ENCODE measurements at places on chromosomes 3 and 15.
A peak's percentile ranks its signal among the peaks of the same experiment; 100 is the strongest.

- DNase-seq = no peak
Observed at GRCh38 chr15:70147178-70147760, 49.6 kb upstream of the TLE3 start.

GRCh38 chr15:83166218-83166617, 41.4 kb downstream of the HDGFL3 start:
- DNase-seq = no peak

- DNase-seq = no peak
Observed at GRCh38 chr15:71424765-71425164, 309.5 kb downstream of the THSD4 start.

DNA sequence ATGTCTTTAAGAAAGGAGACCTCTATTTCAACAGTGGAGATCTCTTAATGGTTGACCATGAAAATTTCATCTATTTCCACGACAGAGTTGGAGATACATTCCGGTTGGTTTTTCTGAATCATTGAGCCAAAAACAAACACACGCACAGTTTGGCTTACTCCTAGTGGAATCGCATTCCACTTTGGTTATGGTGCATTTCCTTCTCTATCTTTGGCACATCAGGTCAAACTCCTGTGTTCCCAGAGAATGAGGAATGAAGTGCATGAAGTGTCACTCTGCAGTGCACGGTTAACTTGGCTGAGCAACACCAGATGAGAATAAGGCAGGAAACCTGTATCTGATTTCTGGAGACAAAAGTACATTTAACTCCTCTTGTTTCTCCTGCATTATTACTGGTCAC, 38.5 kb downstream of the HDC start:
- no peak for DNase-seq

DNA sequence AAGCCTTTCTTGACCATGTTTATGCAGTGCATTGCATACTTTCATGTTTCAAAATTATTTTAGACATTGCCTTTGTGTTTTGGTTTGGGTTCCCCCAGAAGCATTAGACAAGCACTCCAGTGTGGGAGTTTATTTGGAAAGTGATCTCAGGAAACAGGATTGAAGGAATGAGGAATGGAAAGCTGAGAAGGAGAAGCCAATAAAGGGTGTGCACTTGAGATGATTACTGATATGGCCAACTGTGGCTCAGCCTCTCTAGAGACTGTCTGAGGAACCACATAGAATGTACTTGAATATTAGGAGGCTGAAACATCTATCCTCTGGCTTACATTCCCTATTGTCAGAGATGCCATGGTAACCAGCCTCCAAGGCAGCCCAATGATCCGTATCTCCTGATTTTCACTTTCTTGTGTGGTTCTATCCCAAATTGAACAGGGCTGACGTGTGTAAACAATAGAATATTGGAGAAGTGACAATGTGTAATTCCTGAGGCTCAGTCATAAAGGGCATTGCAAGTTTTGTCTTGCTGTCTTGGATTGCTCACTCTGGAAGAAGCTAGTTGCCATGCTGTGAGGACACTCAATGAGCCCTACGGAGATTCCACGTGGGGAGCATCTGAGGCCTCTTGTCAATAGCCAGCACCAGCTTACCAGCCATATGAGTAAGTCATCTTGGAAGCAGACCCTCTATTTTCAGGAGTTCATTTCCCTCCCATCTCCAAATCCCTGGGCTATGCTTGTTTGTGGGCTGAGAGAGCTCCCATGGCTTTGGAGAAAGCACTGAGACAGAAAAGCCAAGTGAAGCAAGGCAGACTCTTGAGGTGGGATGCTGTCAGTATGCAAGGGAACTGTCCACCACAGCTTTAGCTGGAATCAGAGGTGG, 84.7 kb downstream of the SCN11A start:
- no peak for DNase-seq

GRCh38 chr3:192607798-192608197, 119.5 kb downstream of the FGF12 start:
- no peak for DNase-seq

DNA sequence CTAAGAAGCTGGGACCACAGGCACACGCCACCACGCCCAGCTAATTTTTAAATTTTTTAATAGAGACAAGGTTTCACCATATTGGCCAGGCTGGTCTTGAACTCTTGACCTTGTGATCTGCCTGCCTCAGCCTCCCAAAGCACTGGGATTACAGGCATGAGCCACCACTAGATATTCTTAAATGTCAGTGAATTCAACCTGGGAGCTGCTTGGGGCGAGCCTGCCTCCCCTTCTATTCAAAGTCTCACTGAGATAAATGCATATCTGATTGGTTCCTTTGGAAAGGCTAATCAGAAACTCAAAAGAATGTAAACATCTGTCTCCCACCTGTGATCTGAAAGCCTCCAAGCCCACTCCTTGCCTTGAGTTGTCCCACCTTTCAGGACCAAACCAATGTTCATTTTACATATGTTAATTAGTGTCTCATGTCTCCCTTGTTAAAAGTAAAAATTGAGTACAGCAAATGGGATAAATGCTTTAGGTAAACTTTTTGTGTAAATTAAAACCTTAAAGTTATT, 15.0 kb downstream of the CYP11A1 start:
- DNase-seq = no peak

DNA sequence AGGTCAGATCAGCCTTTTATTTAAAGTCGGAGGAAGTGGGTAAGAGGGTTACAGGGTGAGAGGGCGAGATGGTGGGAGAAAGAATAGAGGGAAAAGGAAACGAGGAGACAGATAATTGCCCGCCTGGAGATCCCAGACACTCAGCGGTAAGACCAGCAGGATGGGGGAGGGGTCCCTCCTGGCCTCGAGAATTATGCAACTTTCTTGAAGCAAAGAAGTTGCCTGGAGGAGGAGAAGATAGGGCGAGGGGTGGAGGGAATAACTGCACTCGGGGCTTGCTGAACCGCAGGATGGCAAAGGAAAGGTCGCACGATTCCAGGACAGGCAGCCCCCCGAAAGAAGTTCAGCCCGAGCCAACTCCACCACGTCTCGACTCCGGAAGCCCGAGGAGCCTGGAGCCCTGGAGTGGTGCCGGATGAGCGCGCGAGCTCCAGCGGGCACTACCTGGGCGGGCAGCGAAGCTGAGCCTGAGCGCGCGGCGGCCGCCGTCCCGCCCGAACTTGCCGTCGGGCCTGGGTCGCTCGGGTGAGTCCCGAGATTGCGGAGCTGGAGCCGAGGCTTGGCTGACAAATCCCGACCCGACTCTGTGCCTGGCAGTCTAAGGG, 402 bp downstream of the WWTR1 start:
- DNase-seq = no peak

DNA sequence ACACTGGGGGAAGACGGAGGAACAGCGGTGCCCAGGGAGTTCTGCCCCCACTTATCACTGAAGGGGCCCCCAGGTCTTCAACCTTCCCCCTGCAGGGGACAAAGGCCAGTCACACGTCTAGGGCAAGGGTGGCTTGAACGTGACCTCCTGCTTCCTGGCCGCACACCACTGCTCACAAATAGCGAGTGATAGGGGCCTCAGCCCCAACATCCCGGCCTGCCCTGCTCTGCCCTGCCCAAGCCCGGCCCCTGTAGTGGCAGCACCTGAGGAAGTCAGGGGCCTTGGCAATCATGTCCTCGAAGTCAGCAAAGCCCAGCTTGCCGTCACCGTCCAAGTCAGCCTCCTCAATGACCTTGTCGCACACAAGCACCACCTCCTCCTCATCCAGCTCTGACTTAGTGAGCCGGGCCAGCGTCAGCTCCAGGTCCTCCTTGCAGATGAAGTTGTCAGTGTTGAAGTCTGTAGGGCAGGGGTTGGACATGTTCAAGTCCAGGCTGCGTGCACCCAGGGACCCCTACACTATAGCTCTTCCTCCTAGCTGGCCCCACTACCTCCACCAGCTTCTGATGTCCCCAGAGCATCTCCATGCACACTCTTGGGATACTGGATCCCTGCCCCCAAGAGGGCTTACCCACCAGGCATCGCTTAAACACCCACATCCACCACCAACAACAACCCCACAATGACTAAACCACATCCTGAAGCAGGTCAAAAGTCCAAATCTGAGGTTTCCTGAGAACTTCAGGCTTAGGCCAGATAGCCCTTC, 13.3 kb downstream of the SH2D7 start:
- no peak for DNase-seq

GRCh38 chr3:172227340-172228035, 188.1 kb downstream of the FNDC3B start:
- no peak for DNase-seq

DNA sequence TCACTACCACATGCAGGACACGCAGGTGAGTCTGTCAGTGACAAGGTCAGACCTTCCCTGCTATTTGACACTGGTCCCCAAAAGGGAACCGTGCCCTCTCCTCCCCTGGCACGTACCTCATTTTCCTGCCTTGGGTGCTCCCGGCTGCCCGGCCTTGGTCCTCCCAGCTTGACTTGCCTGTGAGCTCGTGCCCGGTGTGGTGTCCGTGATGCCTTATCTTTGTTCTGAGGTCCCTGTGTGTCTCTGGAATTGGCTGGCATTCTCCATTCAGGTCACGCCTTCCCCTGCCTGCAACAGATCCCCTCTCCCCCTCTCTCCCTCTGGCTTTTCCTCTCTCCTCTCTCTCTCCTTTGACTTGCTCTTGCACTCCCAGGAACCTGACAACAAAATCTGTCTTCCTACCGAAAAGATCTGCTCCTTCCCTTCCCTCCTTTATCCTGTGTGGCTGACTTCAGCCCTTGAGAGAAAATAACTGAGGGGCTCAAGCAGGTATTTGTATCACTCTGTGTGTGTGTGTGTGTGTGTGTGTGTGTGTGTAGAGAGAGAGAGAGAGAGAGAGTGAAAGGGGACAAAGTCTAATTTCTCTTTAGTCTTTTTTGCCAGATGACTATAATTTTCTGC, at the start of gene MASP1:
Gene MASP1, minus strand, starts transcription at position 226 of the 621 bp plus-strand sequence. Its CDS starts 105 bp downstream, at position 121.
- no peak for DNase-seq

- DNase-seq = no peak
Observed at GRCh38 chr15:33778852-33779251, 189.4 kb upstream of the CHRM5 start.

GRCh38 chr3:152728231-152728980, 106.5 kb upstream of the P2RY1 start:
- DNase-seq = no peak

- peak; percentile 20 for DNase-seq
Observed at GRCh38 chr3:187713504-187713903, 11.1 kb upstream of the RTP2 start.

GRCh38 chr3:136070334-136070733, 104.8 kb downstream of the PPP2R3A start:
- no peak for DNase-seq

GRCh38 chr3:10563396-10563795, 58.0 kb upstream of the ATP2B2 start:
- peak; percentile 38 for DNase-seq
